HS-5 (cell line): ENCODE measurements at places on chromosomes 11 and 22.

DNA sequence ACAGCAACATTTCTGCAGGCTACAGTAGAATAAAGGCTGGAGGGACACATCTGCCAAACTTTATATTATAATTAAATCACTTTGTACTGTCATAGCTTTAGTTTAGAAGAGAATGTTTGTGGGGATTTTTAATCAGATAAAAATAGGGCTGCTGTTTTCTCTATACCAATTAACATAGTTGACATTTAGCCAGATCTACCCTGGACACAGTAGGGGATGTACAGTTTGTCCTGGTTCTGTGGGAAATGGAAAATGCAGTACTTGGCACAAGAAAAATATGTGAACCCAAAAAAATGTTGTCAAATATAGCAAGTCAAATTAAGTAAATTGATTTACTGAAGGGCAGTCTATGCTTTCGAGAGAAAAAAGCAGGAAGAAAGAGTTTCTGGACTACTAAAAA lies 20.8 kb upstream of the PICALM start:
- DNase-seq: no peak

GRCh38 chr11:119055901-119056300 lies 1.1 kb downstream of the HYOU1 start:
- DNase-seq: peak; percentile 31

GRCh38 chr11:121670805-121671282 lies 218.1 kb upstream of the SORL1-AS1 start:
- no peak for DNase-seq

- DNase-seq: no peak
Observed at GRCh38 chr11:7414973-7415817, 70.1 kb upstream of the OLFML1 start.

DNA sequence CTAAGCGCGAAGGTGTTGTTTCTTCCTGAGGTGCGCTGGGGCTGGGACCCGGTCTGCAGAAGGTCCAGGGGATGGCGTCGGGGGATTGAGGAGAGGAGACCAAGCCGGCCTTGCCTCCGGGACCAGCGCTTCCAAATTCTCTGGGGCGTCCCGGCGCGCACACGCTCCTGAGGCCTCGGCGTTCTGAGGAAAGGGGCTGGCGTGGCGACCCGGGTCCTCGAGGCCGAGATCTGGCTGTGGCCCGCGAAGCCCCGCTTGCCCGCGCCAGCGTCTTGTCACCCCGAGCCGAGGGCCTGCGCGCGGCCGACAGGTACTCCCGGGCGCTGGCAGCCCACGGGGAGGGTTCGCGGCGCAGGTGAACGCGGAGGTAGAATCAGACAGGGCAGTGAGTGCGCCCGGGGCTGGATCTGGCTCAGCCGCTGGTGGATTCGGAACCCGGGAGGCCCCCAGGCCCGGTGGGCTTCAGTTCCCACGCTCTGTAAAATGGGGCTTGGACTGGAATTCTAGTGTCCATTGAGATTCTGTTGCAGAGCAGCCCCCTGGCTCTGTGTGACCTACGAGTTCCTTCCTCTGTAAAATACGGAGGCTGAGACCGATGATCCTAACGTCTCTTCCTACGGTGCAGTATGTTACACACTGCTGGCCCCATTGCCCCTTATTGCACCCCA lies 14.7 kb downstream of the SSH3 start:
- no peak for DNase-seq

DNA sequence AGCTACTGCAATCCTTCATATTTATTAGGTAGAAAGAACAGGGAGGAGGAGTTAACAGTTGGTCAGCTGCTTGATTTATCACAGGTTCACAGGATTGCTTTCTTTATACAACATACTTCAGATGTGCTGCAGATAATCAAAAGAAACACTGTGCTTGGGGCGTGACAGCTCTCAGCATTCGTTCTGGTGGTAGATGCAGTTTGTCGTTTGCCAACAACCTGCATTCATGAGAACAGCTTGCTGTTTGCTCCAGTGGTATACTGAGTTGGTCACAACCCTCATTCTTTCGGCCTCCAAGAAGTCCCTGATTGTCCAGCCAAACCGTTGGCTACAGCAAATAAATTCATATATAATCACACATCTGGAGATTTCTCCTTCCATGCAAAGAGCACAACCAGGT lies 120.5 kb downstream of the ZNF280B start:
- no peak for DNase-seq

GRCh38 chr22:19406281-19406811 lies 25.2 kb downstream of the HIRA start:
- DNase-seq: no peak

- no peak for DNase-seq
Observed at GRCh38 chr11:110587972-110588371, 124.3 kb downstream of the ARHGAP20 start.

- DNase-seq: no peak
Observed at GRCh38 chr11:33172996-33173395, 11.7 kb upstream of the CSTF3 start.

DNA sequence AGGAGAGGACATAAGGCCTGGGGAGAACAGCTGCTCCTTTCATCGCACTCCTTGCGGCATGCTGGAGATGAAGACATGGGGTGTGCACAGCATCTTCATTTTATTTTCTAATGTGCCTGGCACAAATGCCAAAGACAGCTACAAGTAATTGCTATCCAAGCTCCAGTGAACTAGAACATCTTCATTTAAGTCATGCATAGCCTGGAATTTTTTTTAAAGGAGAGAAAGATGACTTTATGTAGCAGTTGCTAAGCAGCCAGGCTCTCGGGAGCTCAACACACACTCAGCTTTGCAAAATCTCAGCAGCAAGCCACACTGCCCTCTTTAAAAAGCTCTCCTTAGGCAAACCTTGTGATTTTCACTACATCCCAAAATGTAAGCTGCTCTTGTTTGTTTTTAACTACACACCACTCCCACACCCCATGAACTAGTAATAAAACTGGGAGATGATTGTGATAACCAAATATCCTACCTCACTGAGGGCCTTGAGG lies 164.5 kb upstream of the POU2AF2 start:
- DNase-seq: no peak

DNA sequence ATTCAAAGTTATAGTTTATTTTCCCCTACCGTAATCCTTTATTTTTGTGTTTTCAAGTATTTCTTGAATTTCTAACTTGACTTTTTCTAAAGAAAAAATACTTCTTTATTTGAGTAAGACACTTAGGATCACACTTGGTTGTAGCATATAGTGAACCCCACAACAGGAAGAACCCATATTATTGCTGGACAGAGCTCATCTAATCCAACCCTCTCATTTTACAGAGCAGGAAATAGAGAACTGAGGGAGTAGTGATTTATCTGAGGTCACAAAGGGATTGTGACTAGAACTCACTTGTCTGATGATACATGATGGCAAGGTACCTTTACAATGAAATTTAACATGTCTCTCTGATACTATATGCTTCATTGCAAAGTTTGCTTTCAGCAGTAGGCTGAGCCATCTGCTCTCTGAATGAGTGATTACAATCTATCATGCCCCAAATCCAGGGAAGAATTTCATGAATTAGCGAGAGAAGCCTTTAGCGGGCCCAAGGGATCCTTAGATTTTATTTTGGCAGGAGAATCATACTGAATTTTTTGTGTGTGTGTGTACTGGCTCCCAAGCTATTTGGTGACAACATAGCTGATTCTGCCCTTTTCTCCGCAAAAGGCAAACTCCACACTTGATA lies 9.8 kb downstream of the SLC17A6 start:
- no peak for DNase-seq

GRCh38 chr11:37141707-37142106 lies 543.7 kb upstream of the RAG2 start:
- DNase-seq: no peak

DNA sequence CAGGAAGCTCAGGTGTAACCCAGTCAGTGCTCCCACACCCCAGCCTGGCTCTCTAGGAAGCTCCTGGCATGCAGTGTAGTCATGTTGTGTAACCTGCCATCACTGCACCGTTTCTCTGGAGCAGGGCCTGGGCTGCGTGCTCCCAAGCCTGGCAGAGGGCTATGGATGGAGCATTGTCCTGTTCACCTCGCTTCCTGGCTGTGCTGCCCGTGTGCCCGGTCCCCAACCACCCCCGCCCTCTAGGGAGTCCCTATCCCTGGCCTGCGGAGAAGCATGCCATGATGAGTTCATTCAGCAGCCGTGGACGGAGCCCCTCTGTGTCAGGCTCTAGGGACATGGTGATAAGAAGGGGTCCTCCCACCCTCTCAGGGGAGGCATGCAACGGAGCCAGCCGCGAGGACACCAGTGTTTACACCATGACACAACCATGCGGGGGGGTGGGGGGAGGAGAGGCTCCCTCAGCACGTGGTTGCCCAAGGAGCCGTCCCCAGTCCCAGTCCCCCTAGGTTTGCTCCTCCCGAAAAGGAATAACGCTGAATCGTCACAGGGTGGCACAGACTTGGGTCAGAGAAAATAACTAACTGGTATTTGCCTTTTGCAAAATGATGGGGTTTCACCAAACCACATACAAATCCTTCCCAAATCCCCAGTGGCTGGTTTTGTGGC lies 73.1 kb downstream of the FBLN1 start:
- DNase-seq: no peak

DNA sequence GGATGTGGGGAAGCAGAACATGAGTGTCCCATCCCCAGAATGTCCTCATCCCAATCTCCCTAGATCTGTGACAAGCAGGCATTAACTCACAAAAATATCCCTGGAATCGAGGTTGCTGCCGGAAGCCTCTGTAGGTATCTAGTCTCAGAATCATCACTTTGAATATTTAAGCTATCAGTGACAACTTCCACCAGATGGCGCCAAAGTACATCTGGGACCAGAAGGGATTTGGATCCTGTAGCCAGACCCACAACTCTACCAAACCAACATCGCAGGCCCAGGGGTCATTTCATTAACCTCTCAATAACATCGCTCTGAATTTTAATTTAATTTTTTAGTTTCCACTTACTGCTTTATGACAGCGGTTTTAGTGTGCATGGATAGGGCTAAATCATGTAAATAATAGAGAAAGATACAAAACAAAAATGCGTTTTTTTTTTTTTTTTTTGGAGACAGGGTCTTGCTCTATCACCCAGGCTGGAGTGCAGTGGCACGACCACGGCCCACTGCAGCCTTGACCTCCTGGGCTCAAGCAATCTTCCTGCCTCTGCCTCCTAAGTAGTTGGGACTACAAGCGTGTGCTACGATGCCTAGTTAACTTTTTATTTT lies 1.1 kb upstream of the EXT2 start:
- DNase-seq: no peak

DNA sequence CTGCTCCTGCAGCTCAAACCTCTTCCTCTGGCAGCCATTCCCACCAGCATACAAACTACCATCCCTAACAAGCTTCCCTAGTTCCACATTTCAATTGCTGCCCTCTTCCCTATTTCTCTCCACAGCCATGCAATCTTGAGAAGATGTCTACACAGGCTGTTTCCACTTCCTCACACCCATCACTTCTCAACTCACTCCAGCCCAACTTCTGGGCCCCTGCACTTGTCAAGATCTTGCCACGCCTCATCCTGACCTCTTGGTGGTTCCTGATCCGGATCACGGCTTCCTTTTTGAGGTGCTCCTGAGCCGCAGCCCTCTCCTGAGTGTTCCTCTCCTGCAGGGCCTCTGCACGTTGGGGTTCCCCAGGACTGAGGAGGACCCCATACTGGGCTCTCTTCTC lies 22.6 kb downstream of the RPL27A start:
- no peak for DNase-seq

- DNase-seq: no peak
Observed at GRCh38 chr11:73281201-73281741, 9.1 kb downstream of the P2RY6 start.

DNA sequence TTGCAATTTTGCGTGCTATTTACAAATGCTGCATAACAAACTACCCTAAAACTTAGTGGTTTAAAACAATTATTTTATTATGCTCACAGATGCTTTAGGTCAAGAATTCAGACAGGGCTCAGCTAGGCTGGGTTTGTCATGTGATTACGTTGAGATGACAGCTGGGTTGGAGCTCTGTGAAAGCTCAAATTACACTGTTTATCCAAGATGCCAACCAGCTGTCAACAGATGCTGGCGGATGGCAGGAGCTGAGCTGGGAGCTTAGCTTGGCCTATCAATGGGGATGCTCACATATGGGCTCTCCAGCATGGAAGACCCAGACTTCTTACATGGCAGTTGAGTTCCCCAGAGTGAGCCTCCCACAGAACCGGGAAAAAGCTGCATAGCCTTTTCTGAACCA lies 62.7 kb downstream of the STK33 start:
- DNase-seq: no peak

DNA sequence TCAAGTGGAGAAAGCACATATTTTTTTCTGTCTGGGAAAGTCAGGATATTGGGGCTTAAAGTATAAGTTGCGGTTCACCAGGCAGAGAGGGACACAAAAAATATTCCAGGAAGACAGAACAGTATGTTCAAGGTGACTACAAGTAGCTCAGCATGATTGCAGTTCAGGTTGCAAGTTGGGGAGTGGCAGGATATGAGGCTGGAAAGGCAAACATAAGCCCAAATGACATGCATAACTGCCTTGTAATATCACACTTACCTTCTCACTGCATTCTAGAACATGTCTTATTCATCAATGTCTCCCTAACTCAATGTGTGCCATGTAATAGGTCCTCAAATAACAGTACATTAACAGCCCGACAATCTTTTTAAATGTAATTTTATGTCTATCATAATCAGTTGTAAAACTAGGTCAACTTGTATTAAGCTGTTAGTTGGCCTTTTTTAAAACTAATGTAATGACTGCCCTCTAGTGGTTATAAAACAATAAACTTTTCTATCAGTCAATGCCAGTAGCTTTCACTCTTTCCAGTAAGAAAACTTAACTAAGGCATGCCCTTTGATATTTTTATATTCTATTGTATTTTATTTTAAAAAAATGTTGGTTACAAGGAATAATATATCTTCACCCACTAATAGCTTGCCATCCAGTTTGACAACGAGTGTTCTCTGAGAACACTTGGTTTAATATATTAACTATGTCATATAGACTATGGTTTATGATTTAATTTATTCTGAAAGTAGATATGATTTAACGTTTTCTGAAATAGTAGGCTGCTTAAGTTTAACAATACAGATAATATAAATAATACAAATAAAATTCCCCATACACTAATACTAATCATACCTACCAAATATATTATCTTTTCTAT lies 39.4 kb upstream of the CFAP300 start:
- DNase-seq: peak; percentile 84

GRCh38 chr11:876545-876944 lies 33.9 kb downstream of the TSPAN4 start:
- no peak for DNase-seq

DNA sequence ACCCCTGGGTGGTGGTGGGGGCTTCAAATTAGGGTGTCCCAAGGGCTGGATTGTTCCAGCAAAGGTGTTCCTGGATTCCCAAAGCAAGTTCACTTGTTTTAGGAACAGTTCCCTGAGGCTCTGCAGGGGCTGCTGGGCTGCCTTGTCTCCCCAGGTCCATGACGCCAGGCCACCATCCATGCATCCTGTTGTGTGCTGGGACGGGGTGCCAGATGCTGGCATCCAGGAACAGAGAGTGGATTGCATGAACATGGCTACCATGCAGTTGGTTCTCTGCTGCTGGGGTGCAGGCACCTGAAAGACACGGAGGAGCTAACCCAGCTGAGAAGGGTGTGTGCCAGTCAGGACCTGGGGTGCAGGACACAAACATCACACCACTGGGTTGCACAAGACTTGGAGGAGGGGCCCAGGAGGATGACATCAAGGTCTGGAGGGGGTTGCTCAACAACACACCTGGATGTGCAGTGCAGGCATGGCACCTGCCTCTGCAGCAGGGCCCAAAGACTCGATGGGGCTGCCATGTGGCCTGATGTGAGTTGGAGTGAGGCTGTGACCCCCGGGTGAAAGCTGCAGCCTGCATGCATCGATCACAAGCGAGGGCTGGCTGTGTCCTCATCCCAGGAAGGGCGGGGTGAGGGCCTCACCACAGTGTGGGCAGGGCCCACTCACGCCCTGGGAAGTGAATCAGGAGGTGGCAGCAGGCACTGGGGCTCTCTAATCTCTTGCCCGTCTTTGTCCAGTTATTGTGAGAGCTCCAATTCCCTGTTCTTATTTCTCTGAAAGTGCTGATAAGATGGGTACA lies 74.0 kb upstream of the CLDN5 start:
- DNase-seq: no peak
